ENCODE measurements at places on chromosomes 1 and 21.

DNA sequence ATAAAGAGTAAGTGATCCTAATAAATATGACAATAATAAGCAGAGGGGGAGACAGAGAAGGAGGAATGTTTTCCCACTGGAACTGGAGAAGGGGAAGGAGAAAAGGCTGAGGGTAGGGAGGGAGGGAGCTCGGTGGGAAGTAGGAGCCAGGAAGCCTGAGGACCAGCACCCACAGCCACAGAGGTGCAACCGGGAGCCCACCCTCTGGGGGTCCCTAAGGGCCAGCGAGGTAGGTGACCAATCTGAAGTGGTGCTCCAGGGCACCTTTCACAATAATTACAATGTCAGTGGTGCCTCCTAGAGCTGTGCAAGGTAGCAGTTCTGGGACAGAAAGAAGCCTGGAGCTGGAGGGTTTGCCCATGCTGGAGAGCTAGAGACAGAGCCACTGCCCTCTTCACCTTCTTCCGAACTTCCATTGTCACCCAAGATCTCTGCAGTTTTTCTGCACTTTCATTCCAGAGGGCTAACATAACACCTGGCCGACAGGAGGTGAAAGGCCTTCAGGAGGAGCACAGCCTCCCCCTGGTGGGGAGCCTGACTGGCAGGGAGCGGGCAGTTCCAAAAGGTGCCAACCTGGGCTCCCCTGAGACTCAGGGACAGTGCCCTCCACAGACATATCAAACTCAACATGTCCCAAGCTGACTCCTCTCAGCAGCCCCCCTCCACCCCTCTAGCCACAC, 4.1 kb upstream of the AHCYL1 start:
- no peak for DNase-seq

DNA sequence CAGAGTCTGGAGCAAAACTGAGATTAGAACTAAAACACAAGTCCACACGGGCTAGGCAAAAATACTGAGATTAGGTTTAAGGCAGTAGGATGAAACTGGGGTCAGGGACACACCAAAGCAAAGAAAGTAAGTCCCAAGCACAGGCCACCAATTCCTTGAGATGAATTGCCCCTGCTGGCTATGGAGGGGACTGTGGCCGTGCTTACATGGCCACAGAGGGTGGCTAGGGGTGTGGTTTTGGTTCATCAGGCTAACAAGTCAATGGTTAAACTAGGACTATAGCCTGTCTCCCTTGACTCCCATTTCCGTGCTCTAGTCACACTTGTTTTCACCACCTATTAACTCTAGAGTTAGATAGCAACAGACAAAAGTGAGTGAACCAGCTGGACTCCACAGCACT, 394.8 kb downstream of the PBX1 start:
- DNase-seq, result no peak

DNA sequence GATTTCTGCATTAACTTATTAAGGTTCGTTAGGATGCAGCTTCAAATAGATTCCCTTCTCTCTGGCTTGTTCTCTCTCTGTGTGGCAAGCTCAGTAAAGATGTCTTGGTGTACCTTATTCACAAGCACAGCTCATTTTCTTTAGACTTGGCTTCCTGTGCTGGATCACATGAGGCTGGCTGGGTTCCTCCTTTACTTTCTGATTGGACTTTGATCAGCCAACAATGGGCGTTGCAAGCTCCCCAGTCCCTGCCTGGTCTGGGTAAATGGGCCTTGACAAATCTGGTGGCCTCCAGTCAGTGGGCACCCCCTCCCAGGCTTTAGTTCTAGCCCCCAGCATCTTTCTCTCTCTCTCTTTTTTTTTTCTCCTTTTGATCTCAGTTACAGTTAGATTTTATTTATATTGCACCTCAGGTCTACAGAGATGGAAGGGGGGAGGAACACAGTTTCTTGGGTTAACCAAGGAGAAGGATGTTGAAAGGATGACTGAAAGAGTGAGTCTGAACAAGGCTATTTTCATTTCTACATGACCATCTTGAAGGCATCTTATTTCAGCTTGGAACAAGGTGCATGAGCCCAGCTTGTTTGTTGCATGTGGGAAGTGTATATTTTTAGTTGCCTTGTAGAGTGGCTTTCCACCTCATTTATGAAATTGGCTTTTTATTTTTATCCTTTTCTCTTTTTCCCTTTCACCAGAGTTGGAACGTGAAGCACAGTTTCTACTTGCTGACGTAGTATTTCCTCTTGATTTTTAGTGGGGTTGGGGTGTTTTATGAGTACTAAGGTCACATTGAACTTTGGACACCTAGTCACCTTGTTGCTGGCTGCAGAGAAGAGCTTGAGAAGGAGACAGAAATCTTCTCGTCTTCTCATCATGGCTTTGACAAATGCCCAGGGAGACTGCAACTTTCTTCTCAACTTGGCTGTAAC, 77.1 kb downstream of the PBX1 start:
- no peak for DNase-seq

- DNase-seq, result no peak
Measured at GRCh38 chr1:184494929-184495328, 108.1 kb downstream of the C1orf21 start.

DNA sequence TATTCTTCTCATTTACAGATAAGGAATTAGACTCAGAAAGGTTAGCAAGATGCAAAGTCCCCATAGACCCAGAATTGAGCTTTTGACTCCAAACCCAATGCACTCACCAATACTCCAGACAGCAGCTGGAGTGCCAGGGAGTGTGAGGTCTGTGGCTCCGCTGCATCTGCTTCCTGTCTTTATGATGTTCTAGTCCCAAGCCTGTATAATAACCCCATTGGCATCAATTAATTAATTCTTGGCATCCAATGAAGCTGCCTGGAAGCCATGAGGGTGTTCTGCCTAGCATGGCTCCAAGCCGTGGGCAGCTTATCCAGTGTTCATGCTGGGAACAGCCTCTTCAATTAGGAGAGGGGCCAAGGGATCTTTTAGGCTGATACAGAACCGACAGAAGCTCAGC, 188.7 kb downstream of the GIPC2 start:
- no peak for DNase-seq

DNA sequence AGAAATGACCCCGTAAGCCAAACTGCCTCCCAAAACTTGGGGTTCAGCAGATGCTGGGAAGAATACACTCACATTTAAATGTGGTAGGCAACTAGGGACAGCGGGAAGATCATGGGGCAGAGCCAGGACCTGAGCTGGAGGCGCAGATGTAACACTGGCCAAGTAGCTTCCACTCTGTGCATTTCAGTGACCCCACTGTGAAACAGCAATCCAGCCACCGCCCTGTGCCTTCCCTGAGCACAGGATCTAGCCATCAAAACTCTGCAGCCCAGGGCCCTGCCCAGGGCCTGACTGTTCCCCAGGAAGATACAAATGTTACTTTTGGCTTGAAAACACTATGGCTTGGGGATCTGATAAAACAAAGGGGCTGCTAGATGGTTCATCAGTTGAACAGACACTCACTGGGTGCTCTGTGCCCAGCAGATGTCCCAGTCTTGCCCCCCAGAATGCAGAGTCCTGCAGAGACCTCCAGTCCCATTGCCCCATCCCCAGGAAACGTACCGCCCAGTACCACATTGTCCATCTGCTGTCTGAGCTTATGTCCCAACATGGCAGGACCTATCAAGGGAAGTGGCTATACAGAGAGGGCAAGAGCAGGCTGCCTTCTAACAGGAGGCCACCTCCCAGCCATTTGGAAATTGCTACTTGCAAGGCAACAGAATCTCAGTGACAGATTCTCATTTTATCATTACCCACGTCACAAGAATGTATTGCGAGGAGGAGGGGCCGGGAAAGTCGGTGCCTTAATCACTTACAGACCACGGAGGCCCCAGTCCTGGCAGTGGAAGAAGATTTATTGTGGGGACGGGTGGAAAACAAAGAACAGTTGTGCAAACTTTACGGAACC, 124.0 kb downstream of the DMRTB1 start:
- no peak for DNase-seq

- no peak for DNase-seq
Measured at GRCh38 chr1:101959456-101959855, 37.3 kb downstream of the OLFM3 start.

GRCh38 chr1:8782001-8782620, 35.3 kb downstream of the RERE start:
- no peak for DNase-seq

GRCh38 chr1:5941671-5942070, 50.6 kb downstream of the NPHP4 start:
- DNase-seq, result no peak

DNA sequence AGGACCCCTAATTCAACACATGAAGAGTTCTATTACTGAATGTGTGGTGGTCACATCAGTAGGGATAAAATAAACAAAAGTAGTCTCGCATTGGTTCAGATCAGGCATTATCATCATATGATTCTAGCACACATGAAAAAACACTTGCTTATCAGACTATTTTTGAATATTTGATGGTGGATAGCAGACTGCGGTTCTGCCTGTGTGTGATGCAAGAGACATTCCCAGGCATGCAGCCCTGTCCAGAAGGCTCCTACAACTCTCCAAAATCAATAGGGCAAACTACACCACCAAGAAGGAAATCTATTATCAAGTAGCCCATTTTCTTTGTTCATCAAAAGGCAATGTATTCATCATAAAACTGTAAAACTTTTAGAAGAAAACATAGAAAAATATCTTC, 304.7 kb downstream of the DUSP10 start:
- no peak for DNase-seq
